Activated T-cell treated with anti-CD3 and anti-CD28 coated beads, Interleukin-2, amount 50 U/mL, for 72 hours (primary cell): ENCODE measurements at places on chromosomes 7 and 10.

GRCh38 chr10:124739119-124739921 is 4.9 kb downstream of the FAM53B start:
- H3K36me3 ChIP-seq, result peaks cover 4% of the 10 kb centered on the region
- H3K4me3 ChIP-seq, result peak overlapping the region; percentile 99
- peak overlapping the region; percentile 99 for H3K27ac ChIP-seq
- no peak for DNase-seq

DNA sequence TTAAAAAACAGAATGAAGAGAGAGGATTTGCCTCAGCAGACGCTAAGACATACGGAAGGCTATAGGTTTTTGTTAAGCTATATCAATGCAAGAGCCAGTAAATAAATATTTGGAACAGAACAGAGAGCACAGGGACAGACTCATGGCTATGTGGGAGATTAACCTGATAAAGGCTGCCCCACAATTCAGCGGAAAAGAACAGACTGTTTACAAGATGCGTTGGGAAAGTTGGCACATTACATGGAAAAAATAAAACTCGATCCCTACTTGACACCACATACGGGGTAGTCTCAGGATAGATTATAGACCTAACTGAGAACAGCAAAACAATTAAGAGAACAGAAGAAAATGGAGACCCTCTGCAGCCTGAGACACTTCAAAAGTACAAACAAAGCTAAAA is 10.8 kb downstream of the KCNH2 start:
- H3K36me3 ChIP-seq, result no peaks in the 10 kb centered on the region
- H3K27me3 ChIP-seq, result no peaks in the 10 kb centered on the region
- no peak overlapping the region for H3K4me3 ChIP-seq
- H3K4me1 ChIP-seq, result no peaks in the 10 kb centered on the region
- H3K27ac ChIP-seq, result no peak overlapping the region

DNA sequence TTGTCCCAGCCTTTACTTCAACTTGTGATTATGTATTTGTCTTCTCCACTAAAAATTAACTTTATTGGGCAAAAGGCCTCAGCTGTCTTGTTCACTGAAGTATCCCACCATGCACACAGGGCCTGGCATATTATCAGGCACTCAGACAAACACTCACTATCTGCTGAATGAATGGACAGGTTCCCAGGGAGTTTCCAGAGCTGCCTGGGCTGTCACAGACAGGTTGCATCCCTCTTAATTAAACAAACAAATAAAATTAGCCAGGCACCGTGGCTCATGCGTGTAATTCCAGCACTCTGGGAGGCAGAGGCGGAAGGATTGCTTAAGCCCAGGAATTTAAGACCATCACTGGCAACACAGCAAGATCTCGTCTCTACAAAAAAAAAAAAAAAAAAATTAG is 1.5 kb upstream of the TSPAN14 start:
- H3K27ac ChIP-seq, result no peak overlapping the region
- peaks cover 47% of the 10 kb centered on the region for H3K4me1 ChIP-seq
- H3K4me3 ChIP-seq, result no peak overlapping the region

GRCh38 chr10:23201837-23202236 is 9.7 kb downstream of the PTF1A start:
- H3K36me3 ChIP-seq, result no peaks in the 10 kb centered on the region
- DNase-seq, result no peak
- H3K27me3 ChIP-seq, result peaks cover 75% of the 10 kb centered on the region
- no peak overlapping the region for H3K27ac ChIP-seq

DNA sequence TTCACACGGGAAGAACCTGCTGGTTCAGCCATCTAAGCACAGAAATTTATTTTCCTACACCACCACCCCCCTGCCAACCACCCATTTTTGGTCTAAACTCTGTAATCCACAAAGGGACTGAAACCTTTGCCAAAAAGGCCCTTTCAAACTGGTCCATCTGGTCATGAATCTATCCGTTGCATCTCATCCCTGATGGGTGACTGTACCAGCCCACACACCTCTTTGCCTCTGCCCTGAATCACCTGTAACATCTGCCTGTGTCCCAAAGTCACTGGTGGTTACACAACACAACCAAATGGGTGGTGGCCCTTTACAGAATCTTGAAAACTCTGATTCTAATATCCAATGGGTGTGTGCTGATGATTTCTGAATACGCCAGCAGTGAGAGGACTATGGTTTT is 503.4 kb downstream of the PARD3 start:
- no peak overlapping the region for H3K27ac ChIP-seq
- no peaks in the 10 kb centered on the region for H3K36me3 ChIP-seq
- peaks cover 8% of the 10 kb centered on the region for H3K4me1 ChIP-seq
- H3K27me3 ChIP-seq, result no peaks in the 10 kb centered on the region
- no peak overlapping the region for H3K4me3 ChIP-seq

- no peak overlapping the region for H3K4me3 ChIP-seq
- DNase-seq, result no peak
- H3K27ac ChIP-seq, result no peak overlapping the region
- peaks cover 48% of the 10 kb centered on the region for H3K27me3 ChIP-seq
These were observed 418.6 kb upstream of the ZMIZ1 start for GRCh38 chr10:78650122-78650521.

DNA sequence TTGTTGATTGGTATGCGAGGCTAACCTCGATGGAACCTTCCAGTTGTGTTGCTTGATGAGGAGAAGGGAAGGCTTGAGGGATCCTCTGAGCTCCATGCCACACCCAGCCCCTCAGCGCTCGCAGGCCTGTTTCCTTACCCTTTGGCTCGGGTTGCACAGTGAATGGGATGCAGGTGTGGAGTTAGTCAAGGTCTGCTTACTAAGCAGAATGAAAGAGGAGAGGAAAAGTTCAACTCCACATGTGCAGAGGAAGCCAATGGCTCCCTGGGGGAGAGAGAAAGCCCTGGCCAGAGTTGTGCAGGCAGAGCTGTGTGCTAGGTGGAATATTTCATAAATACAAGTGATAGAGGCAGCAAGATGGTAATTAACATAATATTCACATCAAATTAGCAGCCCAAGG is 85.5 kb downstream of the JCAD start:
- H3K27me3 ChIP-seq, result peaks cover 9% of the 10 kb centered on the region
- no peak overlapping the region for H3K4me3 ChIP-seq
- H3K4me1 ChIP-seq, result no peaks in the 10 kb centered on the region
- no peak for DNase-seq

DNA sequence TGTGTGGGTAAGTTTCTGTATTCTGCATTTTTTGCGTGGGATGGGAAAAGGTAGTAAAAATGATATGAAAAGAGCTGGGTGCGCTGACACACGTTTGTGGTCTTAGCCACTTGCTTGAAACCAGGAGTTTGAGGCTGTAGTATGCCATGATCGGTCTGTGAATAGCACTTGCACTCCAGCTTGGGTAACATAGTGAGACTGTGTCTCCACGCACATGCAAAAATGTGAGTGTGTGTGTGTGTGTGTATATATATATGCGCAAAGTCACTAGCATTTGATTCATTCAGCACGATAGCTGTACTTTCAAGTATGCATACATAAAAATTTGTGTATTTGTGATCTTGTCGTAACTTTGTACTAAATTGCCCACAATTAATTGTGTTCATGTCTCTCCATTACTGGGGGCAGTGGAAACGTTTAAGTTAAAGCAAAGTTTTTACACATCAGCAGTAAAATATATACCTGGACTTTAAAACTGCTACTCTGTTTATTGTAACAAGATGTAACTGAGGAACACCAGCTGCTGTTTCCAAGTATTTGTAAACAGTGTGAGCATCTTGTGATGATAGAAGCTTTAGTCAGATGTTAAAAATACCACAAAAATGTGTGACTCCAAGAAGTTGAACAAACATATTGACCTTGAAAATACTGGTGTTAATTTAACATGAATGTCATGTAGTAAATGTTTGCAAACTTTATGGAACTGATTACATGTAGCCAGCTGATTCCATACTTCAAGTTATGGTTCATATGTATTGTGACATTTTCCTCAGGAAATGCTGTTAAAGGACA is 1.6 kb downstream of the ZRANB1 start:
- DNase-seq, result no peak
- no peaks in the 10 kb centered on the region for H3K36me3 ChIP-seq
- peaks cover 35% of the 10 kb centered on the region for H3K4me1 ChIP-seq
- H3K27ac ChIP-seq, result peak overlapping the region; percentile 39
- no peaks in the 10 kb centered on the region for H3K27me3 ChIP-seq
- H3K4me3 ChIP-seq, result peak overlapping the region; percentile 11
